ENCODE measurements at places on chromosomes 6 and 20.

DNA sequence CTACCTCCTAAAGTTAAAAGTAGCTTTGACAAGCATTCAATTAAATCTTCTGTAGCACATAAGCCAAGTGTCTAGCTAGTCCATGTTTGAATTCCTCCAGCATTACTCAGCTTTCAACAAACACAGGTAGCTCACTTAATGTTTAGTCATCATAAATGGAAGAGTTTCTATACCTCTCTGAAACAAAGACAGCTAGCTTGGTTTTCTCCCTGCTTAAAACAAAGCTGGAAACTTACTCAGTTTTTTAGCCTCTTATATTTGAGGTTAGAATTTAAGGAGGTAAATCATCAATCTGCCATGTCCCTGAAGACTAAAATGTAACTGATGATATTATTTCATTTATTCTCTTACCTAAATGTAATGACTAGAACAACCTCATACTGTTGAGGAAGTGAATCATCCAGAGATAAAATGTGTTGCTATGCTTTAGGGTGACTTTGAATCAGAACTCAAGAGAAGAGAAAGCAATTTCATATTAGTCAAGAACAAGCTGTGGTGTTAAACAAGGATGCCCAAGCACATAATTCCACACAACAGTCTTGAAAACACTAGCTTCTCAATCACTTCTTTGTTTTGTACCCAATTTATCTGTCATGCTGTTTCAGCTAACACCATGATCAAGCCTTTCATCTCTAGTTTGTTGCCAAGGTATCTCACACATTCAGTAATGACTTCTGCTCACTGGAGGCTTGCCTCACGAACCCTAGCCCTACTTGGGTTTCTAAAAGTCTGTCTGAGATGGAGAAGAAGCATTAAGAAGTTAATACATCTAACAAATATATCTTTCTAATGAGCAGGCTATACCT is 251.9 kb downstream of the EPM2A start:
- DNase-seq = no peak

GRCh38 chr20:57995381-57995977 is 233.0 kb downstream of the ANKRD60 start:
- no peak for DNase-seq

DNA sequence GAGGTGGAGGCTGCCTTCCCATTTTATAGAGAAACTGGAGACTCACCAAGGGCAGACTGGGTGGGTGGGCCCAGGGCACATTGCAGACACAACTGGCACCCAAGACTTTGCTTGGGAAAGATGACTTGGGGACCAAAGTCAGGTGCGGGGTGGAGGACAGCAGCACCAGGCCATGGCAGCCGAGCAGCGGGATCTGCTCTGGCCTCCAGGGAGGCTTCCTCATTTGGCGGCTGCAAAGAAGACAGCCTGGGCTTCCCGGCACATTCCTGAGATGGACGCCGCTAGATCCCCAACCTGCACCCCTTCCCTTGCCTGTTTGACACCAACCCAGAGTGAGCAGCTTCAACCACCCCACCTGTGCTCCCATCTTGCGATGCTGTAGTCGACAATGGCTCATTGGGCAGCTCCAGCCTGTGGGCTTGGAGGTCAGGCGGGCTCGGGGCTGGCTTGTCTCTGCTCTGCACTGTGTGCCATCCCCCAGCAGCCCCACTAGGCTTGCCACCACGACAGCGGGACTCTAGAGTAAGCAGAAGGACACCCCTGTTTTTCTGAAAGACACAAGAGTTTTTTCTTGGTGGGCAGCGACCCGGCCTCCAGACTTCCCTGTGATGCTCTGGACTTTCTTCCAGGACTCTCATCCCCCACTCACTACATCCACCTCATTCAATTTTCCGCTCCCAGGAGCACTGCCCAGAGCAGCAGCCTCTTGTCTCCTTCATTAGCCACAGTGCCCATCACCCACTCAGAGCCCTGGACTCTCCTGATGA is 184.9 kb upstream of the CST7 start:
- no peak for DNase-seq

- DNase-seq = no peak
Observed at GRCh38 chr6:75691012-75691411, 58.0 kb upstream of the MYO6 start.

GRCh38 chr20:32244150-32244823 is 33.2 kb upstream of the KIF3B start:
- no peak for DNase-seq

GRCh38 chr6:156169371-156169770 is 607.8 kb upstream of the ARID1B start:
- no peak for DNase-seq

- DNase-seq = no peak
Observed at GRCh38 chr6:138331984-138332383, 45.7 kb upstream of the SMIM28 start.

- DNase-seq = peak; percentile 88
Observed at GRCh38 chr20:57351042-57351783, at the start of gene RAE1. RAE1 (plus strand) TSS chr20:57351255; CDS start chr20:57354039, 2,784 bp downstream.

DNA sequence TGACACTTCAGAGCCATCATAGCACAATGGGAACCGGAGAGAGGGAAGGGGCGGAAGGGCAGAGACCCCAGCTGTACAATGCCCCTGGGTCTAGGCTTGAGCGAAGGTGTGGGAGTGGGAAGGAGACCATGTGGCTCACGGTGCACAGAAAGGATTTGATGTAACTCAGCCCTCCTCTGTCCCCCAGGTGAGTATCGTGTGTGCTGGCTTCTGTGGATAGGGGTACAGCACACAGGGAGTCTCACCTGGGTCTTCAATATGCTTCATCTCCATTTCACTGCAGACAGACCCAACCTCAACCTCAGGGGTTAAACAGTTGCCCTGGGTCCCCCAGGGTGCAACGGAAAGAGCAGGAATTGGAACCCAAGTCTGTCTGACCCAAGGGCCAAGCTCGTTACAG is 122.2 kb downstream of the CDH26 start:
- no peak for DNase-seq

DNA sequence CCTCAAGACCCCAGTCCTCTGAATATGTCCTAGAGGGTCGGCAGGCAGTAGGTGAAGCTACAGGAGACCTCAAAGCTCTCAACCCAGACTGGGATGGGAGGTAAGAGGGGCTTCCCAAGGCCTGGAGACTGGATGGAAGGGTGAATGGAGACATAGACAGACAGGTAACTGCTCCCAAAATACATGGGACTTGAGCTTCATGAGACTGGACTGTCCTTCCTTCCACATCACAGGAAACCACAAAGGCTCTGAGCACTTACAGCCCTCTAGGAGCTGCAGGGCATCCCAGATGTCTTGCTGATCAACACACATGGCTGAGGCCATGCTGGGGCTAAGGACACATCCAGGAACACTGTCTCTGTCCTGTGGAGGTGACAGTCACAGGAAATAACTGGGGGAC is 11.6 kb downstream of the HSPA12B start:
- no peak for DNase-seq

DNA sequence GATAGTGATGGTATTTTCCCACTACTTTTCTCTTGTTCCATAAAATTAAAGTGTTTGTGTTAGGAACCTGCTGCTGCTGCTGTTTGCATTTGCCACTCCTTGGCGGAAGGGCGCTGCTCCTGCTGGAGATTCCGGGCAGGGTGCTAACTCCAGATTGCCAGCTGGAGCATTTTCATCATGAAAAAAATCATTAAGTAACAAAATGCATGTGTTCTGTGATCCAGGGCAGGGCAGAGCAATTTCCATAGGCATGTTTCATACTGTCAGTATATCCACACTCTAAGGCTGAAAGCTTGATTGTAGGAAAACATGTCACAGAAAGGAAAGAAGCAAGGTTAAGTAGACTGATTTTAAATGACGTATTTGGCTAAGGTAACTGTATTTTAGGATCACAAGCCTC is 24.0 kb downstream of the PBOV1 start:
- no peak for DNase-seq

- DNase-seq = no peak
Observed at GRCh38 chr6:93163146-93163545, 256.2 kb downstream of the EPHA7 start.

- no peak for DNase-seq
Observed at GRCh38 chr6:31222496-31222895, 49.4 kb downstream of the HLA-C start.

DNA sequence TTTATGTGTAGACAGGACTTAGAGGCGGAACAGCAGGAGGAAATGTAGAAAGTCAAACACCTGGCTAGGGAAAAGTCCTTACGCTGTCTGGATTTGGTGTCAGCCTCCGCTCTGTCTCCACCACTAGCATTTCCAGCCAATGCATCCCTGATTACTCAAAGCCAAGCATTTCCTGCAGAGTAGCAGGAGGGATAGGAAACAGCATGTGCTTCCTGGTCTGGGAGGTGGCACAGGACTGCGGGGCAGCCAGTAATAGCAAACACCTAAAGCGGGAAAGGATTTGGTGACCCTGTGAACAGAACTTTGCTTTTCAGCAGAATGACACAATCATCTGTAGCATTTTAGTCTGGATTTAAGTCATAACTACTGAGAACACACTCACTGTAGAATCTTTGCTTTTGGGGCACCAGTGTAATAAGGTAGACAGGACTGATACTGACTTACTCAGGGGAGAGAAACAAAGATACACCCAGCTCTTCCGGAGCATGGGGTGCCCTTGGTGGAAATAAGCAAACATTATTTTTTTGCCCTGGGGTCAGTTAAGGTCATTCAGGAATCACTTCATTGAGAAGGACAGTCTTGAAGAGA is 133.3 kb upstream of the AHI1 start:
- DNase-seq = no peak

GRCh38 chr6:106804346-106805335 is 169.9 kb downstream of the CD24 start:
- no peak for DNase-seq

DNA sequence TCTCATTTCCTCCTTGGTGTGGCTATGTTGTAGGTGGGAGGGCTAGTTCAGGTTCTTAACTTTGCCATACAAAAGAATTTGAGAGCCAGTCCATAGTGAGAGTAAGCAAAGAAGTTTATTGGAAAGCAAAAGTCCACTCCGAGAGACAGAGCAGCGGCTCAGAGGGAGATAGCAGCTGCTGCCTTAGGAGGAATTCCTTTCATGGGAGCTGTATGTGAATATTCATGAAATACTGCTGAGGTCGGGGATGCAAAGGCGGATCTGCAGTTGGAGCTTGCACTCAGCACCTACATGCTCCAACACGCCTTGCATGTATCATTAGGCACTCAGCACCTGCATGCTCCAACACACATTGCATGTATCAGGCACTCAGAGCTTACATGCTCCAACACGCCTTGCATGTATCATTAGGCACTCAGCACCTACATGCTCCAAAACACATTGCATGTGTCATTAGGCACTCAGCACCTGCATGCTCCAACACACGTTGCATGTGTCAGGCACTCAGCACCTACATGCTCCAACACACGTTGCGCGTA is 54.9 kb downstream of the CDH4 start:
- DNase-seq = no peak

- DNase-seq = peak; percentile 42
Observed at GRCh38 chr6:8707956-8708772, 272.8 kb upstream of the SLC35B3 start.

- no peak for DNase-seq
Observed at GRCh38 chr20:8094850-8095249, 37.2 kb upstream of the PLCB1 start.

GRCh38 chr6:141501616-141502015 is 631.1 kb upstream of the GJE1 start:
- DNase-seq = no peak

DNA sequence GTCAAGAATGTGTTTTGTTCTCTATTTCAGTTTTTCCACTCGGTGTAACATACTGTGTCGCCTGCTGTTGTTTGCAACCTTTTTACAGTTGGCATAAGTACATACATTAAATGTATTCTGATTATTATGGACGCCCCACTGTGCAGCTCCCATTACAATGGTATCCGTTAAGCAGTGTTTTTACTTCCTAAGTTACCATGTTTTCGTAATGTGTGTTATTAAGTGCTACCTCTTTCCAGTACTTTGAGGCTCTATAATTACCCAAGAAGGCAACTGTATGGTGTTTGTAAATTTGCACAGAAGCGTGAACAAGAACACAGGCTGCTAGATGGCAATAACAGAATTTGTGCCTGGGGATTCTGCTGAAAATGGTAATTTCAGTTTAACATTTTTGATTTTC is 568.0 kb upstream of the MARCKS start:
- no peak for DNase-seq

DNA sequence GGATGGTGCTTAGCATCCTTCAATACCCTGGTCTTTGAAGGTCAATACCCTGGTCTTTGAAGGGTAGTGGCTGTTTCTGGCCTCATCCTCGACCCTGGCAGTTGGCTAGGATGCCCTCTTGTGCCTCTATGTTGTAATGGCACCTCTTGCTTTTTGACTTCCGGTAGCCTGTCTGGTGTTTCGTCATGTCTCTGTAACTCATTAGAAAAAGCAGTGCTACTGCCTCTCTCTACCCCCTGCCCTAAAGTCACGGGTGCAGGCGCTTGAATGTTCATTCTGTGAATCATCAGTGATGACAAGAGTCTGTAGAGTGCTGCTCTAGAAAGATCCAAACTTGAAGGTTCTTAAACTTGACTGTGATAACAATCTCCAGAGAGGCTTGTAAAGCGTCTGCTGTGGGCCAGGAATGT is 28.3 kb downstream of the RSPO4 start:
- DNase-seq = peak; percentile 61

DNA sequence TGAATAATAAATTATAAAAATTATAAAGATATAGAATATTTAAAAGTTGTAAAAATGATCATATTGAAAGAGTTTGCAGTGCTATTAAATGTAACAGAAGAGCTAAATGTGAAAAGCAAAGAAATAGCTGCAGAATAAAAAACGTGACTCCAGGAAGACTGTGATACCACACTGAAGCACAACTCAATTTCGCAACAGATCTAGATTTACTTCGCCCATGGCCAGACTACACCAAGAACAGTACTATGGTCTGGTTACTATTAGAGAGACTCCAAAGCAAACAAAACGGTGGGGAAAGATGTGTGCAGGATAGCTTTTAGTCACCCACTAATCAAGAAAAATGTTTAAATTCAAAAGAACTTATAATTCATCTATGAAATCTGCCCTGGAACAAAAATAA is 1.9 kb downstream of the CHD6 start:
- DNase-seq = no peak

All from HEK293T (cell line).